Fibroblast of lung (primary cell): ENCODE measurements at places on chromosomes 12 and 14. TPM values are rescaled to one million over a fixed set of nuclear protein-coding genes. Genes with fewer than 3 reads are reported as not detected.
A peak's percentile ranks its signal among the peaks of the same experiment; 100 is the strongest.

DNA sequence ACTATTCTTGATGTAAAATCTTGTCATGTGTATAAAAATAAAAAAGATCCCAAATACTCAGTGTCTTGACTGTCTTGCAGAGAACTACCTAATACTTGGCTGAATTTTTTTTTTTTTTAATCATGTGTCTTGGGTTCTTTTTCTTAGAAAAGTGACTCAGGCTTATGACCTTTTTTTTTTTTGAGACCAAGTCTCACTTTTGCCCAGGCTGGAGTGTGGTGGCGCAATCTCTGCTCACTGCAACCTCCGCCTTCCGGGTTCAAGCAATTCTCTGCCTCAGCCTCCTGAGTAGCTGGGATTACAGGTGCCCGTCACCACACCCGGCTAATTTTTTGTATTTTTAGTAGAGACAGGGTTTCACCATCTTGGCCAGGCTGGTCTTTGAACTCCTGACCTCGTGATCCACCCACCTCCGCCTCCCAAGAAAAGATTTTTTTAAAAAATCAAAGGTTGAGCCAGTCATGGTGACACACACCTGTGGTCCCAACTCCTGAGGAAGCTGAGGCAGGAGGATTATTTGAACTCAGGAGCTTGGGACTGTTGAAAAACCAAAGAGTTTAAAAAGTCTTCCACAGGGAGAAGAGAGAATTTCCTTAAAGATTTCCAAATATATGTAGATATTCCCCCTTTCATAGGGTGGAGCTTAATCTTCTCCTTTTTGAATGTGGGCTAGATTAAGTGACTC is 17.7 kb upstream of the TDG start:
- H3K27ac ChIP-seq: no peak overlapping the region
- H3K4me3 ChIP-seq: no peak overlapping the region
- H3K27me3 ChIP-seq: no peaks in the 10 kb centered on the region
- peaks cover 16% of the 10 kb centered on the region for H3K36me3 ChIP-seq
- no peak for DNase-seq
- no peaks in the 10 kb centered on the region for H3K4me1 ChIP-seq

GRCh38 chr12:54173906-54174471 is 14.8 kb downstream of the SMUG1 start:
- DNase-seq: no peak
- H3K4me1 ChIP-seq: no peaks in the 10 kb centered on the region
- peaks cover 17% of the 10 kb centered on the region for H3K27me3 ChIP-seq
- H3K27ac ChIP-seq: no peak overlapping the region

GRCh38 chr12:21528953-21529352 is 2.9 kb downstream of the SPX start:
- H3K27ac ChIP-seq: no peak overlapping the region
- no peak overlapping the region for H3K4me3 ChIP-seq
- no peaks in the 10 kb centered on the region for H3K36me3 ChIP-seq

- peak; percentile 84 for DNase-seq
- H3K36me3 ChIP-seq: no peaks in the 10 kb centered on the region
- H3K27me3 ChIP-seq: no peaks in the 10 kb centered on the region
- peak overlapping the region; percentile 52 for H3K27ac ChIP-seq
- H3K4me1 ChIP-seq: peaks cover 19% of the 10 kb centered on the region
- no peak overlapping the region for H3K4me3 ChIP-seq
Observed at GRCh38 chr12:88553941-88554658, 26.2 kb downstream of the KITLG start.

- peaks cover 2% of the 10 kb centered on the region for H3K36me3 ChIP-seq
- H3K27me3 ChIP-seq: no peaks in the 10 kb centered on the region
- no peaks in the 10 kb centered on the region for H3K4me1 ChIP-seq
- no peak overlapping the region for H3K4me3 ChIP-seq
- H3K27ac ChIP-seq: no peak overlapping the region
Observed at GRCh38 chr14:90300611-90301047, 31.1 kb downstream of the NRDE2 start.

DNA sequence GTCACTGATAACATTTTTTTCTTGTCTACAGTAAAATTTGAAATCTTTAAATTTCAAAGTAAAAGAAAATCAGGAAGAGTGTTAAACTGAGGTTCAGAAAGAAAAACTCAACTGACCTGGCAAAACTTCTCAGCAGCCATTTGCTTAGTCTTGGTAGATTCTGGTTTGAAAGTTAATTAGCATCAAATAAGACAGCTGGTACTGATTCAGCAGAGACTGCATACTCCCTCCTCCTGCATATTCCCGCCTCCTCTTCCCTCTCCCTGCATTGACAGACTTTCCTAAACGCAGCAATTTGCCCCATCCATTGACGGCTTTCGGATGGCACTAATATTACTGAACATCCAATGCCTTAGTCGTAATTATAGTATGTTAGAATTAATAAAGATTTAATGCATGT is 520.8 kb downstream of the FLRT2 start:
- H3K27ac ChIP-seq: no peak overlapping the region
- H3K27me3 ChIP-seq: no peaks in the 10 kb centered on the region
- DNase-seq: no peak
- no peaks in the 10 kb centered on the region for H3K4me1 ChIP-seq

- no peaks in the 10 kb centered on the region for H3K27me3 ChIP-seq
- H3K36me3 ChIP-seq: no peaks in the 10 kb centered on the region
- peak; percentile 50 for DNase-seq
- H3K27ac ChIP-seq: no peak overlapping the region
- H3K4me3 ChIP-seq: no peak overlapping the region
Observed at GRCh38 chr12:6263931-6264330, 46.6 kb upstream of the PLEKHG6 start.

DNA sequence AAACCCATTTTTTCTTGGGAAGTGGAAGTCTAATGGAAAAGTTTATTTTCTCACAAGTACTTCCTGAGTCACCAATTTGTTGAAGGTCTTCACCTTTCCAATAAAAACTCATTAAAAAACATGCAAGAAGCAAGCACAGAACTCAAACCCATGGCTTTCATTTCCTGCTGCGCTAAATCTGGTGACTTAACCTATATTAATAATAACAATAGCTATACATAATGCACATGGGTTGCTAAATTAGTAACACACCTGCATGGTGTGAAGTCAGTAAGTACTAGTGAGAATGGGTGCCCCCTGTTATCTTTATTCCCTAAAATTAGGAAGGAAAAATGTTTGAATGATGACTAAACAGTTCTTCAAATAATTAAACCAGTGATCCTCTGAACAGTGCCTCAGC is 52.3 kb downstream of the PPP2R5C start:
- DNase-seq: no peak
- no peaks in the 10 kb centered on the region for H3K36me3 ChIP-seq
- H3K27me3 ChIP-seq: no peaks in the 10 kb centered on the region

GRCh38 chr14:64721391-64721791 is 17.2 kb downstream of the PLEKHG3 start:
- peaks cover 29% of the 10 kb centered on the region for H3K4me1 ChIP-seq
- peak; percentile 92 for DNase-seq
- no peaks in the 10 kb centered on the region for H3K36me3 ChIP-seq
- H3K4me3 ChIP-seq: no peak overlapping the region
- peaks cover 2% of the 10 kb centered on the region for H3K27me3 ChIP-seq
- H3K27ac ChIP-seq: no peak overlapping the region

- no peak overlapping the region for H3K27ac ChIP-seq
- H3K4me1 ChIP-seq: no peaks in the 10 kb centered on the region
- H3K4me3 ChIP-seq: no peak overlapping the region
- H3K36me3 ChIP-seq: no peaks in the 10 kb centered on the region
- no peaks in the 10 kb centered on the region for H3K27me3 ChIP-seq
Observed at GRCh38 chr12:97939156-97939555, 476.6 kb downstream of the RMST start.

- H3K4me1 ChIP-seq: peaks cover 42% of the 10 kb centered on the region
- DNase-seq: peak; percentile 92
- no peaks in the 10 kb centered on the region for H3K27me3 ChIP-seq
- H3K36me3 ChIP-seq: no peaks in the 10 kb centered on the region
- H3K27ac ChIP-seq: peak overlapping the region; percentile 92
- no peak overlapping the region for H3K4me3 ChIP-seq
Observed at GRCh38 chr12:2336409-2336829, 283.6 kb downstream of the CACNA1C start.

GRCh38 chr14:77040741-77041653 is 12.5 kb upstream of the IRF2BPL start:
- H3K27ac ChIP-seq: peak overlapping the region; percentile 98
- H3K4me1 ChIP-seq: peaks cover 61% of the 10 kb centered on the region
- H3K4me3 ChIP-seq: peak overlapping the region; percentile 33
- H3K27me3 ChIP-seq: no peaks in the 10 kb centered on the region

DNA sequence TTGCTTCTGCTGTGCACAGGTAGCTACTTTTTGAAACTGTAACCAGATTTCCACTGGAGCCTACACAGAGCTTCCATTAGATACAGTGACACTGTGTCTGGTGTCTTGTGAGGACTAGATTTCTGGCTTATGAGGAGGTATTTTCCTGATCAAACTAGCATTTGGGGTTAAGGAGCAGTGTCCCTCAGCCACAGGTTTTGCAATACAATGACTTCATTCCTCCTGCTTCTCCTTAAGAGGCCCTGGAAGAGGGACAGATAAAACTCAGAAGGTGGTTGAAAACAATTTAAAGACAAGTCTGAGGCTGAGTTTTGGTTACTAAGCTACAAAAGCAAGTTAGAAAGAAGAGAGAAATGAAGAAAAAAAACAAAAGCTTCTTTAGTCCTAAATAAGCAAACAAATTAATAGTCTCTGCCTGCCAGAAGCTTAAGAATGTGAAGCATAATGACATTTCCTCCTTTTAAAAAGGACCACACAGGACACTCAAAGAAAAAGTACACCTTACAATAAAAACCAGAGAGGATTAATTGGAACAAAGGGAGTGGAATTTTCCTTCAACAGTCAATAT is 53.0 kb downstream of the PKP2 start:
- no peaks in the 10 kb centered on the region for H3K27me3 ChIP-seq
- DNase-seq: peak; percentile 5
- H3K4me1 ChIP-seq: no peaks in the 10 kb centered on the region
- H3K36me3 ChIP-seq: no peaks in the 10 kb centered on the region
- no peak overlapping the region for H3K27ac ChIP-seq

DNA sequence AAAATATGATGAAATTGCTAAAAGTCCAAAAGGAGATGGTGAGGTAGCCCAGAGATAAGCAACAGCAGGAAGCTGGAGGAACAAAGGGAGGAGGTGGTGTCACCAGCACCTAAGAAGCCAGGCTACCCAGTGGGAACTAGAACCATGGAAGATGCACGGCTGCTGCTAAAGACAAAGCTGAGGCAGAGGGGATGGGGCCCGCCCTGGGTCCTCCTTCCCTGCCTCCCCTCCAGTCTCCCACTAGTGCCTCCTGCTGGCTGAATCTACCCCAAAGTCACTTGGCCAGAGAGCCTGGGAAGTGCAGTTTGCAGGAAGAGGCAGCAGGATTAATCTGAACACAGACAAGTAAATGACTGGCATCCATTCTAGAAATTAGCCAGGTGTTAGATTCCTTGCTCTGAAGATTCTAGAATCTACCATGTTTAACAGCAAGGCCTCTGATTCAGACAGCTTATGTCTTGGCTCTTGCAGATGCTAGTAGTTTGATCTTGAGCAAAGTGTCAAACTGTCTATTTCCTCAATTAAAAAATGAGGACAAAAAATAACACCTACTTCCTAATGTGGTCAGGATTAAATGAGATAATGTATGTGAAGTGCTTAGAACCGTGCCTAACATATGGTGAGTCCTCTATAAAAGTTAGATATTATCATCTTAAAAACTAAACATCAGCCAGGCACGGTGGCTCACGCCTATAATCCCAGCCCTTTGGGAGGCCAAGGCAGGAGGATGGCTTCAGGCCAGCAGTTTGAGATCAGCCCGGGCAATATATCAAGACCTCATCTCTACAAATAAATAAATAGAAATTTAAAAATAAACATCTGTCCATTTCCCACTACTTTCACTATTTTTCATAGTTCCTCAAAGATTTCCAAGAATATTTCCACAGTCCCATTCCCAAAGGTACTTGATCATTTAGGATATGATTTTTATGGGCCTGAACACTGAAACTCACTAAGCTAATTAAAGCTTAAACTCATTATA is 5.8 kb upstream of the LRP10 start:
- H3K4me3 ChIP-seq: no peak overlapping the region
- H3K27ac ChIP-seq: no peak overlapping the region
- no peaks in the 10 kb centered on the region for H3K36me3 ChIP-seq
- no peak for DNase-seq

GRCh38 chr14:40447017-40447416 is 1014.8 kb upstream of the FBXO33 start:
- no peaks in the 10 kb centered on the region for H3K27me3 ChIP-seq
- no peaks in the 10 kb centered on the region for H3K36me3 ChIP-seq
- H3K4me3 ChIP-seq: no peak overlapping the region
- no peak overlapping the region for H3K27ac ChIP-seq

- H3K27ac ChIP-seq: no peak overlapping the region
- H3K27me3 ChIP-seq: no peaks in the 10 kb centered on the region
- no peak for DNase-seq
- no peaks in the 10 kb centered on the region for H3K4me1 ChIP-seq
- H3K36me3 ChIP-seq: peaks cover 2% of the 10 kb centered on the region
- H3K4me3 ChIP-seq: no peak overlapping the region
Observed at GRCh38 chr14:103428723-103429556, 43.7 kb downstream of the MARK3 start.

DNA sequence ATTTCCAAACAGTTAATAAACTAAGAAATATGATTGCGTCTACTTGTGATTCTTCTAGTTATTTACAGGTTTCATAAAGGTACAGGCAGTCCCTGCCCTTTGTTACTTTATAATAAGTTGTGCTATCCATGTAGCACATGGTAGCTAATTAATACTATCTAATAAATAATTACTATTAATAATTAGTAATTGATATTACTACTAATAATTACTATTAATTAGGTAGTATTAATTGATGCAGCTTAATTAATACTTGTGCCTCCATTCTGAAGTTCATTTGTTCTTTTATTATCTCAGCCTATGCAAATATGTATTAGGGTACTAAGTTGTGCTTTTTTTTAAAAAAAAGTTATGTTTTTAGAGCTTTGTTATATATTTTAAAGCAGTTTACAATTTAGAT is 92.3 kb upstream of the TRHDE start:
- H3K4me1 ChIP-seq: no peaks in the 10 kb centered on the region
- H3K27ac ChIP-seq: no peak overlapping the region

DNA sequence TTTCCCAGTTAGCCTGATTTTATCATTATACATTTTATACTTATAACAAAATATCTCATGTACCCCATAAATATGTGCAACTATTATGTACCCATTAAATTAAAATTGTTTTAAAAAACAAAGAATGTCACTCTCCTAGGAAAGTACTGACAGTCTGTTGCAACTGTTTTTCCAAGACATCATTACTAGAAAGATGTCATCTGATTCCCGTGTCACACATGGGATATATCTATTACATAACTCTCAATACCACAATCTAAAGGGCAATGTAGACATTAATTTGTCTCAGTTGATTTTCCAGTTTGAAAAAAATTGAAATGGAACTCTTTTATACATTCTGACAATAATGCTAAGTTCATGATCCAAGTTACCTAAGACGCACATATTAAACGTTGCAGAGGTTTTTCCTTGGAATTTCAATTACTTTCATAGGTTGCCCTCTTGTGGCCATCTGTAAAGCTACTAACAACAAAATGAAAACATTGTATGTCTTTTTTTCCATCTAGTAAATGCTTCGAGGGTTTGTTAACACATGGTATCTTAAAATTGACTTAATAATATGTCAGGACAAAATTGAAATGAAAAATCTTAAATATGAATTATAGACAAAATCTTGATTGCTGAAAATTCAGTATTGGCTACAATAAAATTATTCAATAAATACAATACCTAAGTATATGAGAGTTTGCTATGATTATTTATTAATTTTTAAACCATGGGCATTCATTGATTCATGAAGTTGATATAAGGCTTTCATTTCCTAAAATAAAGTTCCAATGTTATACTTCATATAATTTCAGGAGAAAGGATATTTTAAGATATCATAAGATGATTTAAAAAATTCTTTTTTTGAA is 131.6 kb downstream of the PPFIA2 start:
- H3K36me3 ChIP-seq: no peaks in the 10 kb centered on the region
- no peak overlapping the region for H3K4me3 ChIP-seq
- no peak overlapping the region for H3K27ac ChIP-seq

Gene HCAR3
- total RNA-seq: under 0.01 TPM in 1 of 2 replicates, not detected in the other

Gene ANKRD33
- total RNA-seq: under 0.01 TPM in 1 of 2 replicates, not detected in the other
